Cortex of kidney (tissue), 1 donor: ENCODE measurements at places on chromosomes 2 and 18.

DNA sequence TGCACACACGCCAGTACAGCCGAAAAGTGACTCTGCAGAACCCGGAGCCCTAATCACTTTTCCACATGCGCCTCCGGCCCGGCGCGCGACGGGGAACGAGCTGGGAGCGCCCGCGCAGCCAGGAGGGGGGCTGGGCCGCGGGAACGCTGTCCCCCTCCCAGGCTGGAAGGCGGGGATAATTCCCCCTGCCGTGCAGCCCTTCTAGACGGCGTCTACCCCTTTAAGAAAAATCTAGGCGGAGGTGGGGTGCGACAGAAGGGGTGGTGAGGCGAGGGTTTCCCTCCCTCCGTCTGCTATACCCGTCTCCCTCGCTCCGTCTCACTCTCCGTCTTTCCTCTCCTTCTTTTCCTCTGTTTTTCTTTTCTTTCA lies 2.4 kb downstream of the CYP26B1 start:
- no peak for DNase-seq

DNA sequence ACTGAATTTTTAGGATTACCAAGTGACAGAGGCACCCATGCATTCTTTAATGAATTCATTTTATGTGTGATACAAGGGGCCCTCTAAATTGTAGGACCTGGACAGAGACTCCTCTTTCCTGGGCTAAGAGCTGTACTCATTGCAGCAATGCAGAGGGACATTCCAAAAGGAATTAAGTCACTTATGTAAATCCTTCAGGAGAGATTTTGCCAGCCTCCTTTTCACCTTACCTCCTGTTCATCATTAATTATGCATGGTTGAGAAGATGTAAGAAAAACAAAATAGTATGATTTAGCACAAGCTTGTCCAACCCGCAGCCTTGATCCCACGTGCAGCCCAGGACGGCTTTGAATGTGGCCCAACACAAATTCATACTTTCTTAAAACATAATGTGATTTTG lies 84.5 kb upstream of the TANK start:
- DNase-seq, result no peak

DNA sequence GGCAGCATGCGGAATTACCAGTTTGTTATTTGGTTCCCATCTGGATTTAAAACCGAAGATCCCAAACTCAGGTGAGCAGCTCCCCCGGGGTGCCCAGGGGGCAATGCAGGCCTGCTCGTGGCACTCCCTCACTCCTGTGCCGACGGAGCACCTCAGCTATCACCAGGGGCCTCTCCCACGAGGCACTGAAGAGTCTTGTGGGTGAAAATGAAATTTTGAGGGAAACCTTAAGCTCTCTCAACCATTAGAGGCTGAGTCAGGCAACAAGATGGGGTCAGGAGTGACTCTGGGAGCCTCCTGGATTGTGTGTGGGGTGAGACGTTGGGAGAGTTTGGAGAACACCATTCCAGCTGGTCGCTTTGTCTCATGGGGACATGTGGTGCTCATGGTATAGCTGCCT lies 189.0 kb downstream of the PRKCE start:
- no peak for DNase-seq

DNA sequence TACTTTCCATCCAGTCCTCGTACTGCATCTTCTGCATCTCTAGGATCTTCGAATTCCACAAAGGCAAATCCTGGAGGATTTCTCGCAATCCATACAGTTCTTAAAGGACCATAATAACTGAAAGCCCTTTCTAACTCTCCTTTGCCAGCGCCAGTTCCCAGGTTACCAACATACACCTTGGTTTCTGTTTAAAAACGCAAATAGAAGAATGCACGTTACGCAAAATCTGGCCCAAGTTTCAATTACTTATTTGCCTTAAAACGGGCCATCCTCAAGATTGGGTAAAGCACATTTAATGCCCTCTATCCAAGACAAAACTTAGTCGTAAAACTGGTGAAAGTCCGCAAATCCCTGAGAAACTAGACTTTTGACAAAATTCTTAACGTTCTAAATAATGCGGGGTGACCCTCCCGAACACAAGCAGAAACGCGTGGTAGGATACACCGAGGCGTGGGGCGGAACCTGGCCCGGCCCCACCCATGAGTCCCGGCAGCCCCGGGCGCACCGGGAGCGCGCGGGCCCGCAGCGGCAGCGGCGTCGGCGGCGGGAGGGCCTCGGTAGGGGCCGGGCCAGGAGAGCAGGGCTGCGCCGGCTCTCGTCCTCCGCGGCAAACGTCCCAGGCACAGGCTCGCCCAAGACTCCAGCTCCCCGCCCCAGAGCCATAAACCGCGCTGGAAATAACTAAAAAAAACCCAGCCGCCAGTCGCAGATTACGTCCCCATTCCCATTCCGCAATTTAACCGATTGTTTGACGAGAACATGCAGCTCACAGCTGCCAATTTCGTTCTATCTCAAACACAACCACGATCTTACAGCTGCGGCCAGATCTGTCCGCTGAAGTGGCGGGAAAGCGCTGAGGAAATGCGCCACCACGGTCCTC lies 910 bp downstream of the SRSF7 start:
- no peak for DNase-seq

- no peak for DNase-seq
Observed at GRCh38 chr2:187051350-187051749, 202.4 kb upstream of the ZSWIM2 start.

- DNase-seq, result no peak
Observed at GRCh38 chr2:181471226-181471625, 14.0 kb downstream of the ITGA4 start.

DNA sequence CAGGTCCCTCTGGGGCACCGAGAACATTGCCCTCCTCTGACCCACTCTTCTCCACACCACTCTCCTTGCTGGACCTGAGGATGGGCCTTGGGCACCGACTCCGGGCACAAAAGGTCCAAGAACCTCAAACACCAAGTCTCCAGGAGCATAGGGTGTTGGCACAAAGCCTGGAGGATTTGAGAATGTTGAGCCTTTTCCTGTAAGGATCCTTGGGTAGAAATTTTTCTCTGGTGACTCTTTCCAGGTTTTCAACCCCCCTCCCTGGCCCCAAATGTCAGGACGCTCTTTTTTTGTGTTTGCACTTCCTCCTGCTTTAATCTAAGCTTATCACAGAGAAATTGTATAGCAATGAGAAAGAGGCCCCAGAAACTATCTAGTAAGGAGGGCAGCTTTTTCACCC lies 9.2 kb downstream of the SPR start:
- DNase-seq, result no peak

DNA sequence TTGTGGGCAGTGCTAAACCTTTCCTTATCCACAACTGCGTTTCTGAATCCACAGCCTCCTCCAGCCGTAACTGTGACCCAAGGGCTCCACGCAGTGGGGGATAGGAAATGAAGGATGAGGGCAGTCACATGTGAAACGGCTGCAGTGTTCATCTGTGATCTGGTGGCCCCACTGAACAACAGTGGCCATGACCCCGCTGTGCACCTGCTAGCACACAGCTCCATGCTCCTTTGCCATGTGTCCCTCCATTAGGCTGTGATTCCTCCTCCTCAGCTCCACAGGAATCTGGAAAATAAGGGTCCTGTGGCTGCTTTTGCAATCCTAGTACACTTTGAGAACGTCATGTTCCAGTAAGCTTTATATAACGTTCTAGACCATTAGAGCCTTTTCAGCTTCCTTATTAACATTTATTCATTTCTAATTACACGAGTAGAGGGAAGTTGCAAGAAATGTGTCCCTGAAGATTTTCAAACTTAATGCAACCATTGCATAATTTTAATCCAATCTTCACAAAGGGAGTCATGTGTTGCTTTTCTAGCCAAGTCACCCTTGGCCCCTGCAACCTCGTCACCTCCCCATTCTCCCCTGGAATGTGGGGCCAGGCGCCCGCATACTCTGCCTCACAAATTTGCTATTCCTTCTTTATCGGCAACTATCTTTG lies 7.1 kb upstream of the NAPG start:
- no peak for DNase-seq

- DNase-seq, result no peak
Observed at GRCh38 chr18:5475267-5475666, 68.5 kb downstream of the EPB41L3 start.

DNA sequence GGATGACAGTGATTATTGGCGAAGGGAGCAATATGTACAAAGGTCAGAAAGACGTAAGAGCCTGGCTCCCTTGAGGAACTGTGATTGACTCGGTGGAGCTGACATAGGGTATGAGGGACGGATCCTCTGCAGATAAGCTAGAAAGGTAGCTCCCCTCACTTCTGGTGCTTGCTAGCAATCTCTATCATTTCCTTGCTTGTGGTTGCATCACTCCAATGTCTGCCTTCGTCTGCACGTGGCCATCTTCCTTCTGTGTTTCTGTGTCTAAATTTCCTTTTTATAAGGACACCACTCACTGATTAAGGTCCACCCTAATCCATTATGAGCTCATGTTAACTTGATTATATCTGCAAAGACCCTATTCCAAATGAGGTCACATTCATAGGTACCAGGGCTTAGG lies 22.9 kb upstream of the LMAN1 start:
- no peak for DNase-seq

- no peak for DNase-seq
Observed at GRCh38 chr2:155157711-155158110, 459.2 kb downstream of the KCNJ3 start.

DNA sequence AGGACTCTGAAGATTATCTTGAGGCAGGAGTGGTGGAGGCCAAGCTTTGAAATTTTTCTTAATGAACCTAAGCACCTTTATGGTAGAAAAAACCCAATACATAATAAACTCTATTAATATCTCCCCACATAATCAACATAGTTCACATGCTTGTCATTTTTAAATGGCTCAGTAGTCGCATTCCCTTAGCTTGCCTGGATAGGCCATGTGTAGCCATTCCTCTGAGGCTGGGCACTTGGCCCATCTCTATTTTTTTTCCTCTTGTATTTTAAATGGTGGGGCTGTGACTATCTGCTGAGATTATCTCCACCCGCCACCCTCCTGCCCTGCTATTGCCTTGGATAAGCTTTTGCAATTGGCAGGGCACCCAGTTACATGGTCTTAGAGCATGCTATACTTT lies 143.1 kb downstream of the FHOD3 start:
- DNase-seq, result no peak

- DNase-seq, result no peak
Observed at GRCh38 chr2:97995026-97995733, 568 bp downstream of the TMEM131 start.

- DNase-seq, result no peak
Observed at GRCh38 chr2:86054535-86055082, 51.1 kb downstream of the POLR1A start.

DNA sequence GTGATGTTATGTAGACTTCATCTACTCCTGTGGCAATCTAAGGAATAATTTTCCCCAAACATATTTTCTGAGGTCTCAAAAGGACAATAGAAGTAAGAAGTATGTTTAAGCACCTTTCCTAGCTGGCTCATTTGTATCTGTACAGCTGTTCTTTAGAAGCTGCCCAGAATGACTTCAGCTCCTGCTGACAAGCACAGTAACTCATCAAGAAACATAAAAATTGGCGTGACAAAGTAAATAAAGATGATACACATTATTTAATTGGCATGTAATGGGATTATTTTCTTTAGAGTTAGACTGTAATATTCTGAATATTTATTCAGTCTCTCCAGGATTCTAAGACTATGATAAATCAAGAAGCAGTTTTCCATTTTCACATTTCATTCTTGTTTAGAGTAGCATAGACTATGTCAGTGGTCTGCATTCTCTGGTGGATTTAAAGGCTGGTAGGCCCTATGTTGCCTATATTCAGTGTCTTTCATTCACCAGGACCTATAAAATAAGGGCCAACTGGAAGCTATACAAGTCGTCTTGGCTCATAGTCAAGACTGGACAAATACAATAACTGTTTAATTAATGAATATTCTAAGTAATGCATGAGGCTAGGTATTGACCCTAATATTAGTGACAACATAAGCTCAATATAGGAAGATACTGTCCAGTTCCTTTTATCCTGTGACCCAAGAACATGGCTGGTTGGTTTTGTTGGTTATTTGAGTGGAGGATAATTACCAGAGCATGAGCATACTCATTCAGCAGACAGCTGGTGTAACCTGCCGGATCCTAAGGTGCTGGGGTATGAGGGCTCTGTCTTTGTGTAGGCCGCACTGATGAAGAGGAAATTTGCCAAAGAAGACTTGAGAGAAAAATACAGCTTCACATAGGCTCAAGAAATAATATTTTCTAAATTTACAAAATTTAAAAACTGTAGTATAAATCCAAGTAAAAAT lies 107.0 kb downstream of the PDE1A start:
- DNase-seq, result no peak

DNA sequence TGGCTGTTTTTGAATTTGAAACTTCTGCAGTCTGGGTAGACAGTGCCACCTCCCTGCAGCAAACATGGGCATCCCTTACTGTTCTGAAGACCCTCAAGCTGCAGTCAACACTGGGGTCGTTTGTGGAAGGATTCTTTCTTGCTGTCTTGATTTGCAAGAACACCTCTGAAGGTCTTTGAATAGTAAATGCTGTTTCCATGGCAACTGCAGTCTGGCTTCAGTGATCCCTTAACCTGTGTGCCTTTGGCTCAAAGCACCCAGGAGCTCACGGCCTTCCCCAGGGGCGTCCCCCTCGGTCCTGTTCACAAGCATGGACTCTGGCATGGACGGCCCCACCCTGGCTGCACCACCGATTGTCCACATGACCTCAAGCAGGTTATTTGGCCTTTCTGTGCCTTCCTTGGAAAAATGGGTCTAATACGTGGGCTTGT lies 38.3 kb downstream of the LRRFIP1 start:
- DNase-seq, result no peak

DNA sequence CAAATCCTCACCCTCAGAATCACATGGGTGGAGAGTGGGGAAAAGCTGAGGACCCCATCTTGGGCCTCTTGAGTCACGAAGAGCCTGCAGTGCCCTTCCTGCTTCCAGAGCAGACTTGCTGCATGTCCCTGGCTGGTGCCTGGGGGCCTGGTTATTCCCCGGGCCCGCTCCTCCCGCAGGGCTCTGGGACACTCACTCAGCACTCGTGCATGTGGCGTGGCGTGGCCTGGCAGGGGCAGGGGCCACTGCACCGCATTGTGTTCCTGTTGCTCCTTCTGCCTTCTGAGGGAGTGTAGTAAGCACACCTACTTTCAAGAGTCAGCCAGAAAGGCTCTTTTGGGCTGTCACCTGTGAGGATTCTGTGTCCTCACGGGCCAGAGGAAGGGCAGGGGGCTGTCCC lies 17.4 kb upstream of the MZT2A start:
- no peak for DNase-seq
